ENCODE measurements at places on chromosomes 2 and 18.

DNA sequence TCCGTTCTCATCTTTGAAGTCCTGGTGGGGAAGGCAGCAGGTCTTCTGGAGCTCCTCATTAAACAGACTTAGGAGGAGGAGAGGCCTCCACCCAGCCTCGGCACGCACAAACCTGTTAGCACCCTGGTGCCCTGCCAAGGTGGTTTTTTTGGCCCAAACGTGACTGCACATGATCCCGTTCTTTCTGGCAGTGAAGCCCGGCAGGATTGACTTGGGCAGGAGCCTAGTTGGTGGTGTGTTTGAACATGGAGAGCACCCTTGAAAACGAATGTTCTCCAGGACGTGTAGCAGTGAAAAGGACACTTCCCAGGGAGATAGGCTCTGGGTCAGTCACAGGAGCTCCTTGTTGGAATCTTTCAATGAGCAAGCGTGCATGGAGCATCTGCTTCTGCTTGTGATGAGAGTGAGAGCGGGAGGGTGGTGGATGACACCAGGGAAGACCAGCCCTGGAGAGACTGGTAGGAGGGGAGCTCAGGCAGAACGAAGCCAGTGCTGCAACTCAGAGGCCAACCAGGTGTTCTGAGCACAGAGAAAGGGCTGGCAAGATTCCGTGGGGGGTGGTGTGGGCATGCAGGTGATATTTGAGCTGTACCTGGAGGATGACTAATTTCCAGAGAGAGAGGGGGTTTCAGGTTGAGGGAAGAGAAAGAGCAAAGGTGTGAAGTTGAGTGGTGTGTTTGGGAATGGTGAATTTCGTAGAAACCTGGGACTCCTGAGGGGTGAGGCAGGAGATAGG is 73.8 kb downstream of the TANC1 start:
- DNase-seq: no peak

- DNase-seq: no peak
These were observed 183.8 kb downstream of the MYCN start for GRCh38 chr2:16123856-16124780.

DNA sequence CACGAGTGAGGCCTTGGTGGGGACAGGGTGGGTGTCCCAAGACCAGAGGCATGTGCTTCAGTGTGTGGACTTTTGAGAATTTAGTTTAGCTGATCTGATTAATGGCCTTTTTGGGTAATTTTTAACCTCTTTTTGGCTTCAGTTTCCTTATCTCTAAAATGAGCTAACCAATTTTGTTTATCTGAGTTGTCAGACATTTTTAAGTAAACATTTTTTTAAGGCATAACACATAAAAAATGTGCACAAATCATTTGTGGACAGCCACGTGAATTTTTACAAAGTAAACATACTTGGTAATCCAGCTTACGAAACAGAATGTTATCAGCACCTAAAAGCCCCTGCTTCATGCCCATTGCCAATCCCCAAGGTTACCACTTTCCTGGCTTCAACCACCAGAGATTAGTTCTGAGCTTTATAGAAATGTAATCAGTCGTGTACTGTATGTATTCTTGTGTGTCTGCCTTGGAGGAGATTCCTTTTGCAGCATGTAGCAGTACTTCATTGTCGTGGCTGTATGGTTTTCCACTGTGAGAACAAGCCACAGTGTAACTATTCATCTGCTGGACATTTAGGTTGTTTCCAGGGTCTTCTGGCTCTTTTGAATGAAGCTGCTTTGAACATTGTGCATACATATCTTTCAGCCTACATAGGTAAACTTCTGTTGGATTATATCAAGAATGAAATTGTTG is 8.4 kb upstream of the INO80C start:
- no peak for DNase-seq

DNA sequence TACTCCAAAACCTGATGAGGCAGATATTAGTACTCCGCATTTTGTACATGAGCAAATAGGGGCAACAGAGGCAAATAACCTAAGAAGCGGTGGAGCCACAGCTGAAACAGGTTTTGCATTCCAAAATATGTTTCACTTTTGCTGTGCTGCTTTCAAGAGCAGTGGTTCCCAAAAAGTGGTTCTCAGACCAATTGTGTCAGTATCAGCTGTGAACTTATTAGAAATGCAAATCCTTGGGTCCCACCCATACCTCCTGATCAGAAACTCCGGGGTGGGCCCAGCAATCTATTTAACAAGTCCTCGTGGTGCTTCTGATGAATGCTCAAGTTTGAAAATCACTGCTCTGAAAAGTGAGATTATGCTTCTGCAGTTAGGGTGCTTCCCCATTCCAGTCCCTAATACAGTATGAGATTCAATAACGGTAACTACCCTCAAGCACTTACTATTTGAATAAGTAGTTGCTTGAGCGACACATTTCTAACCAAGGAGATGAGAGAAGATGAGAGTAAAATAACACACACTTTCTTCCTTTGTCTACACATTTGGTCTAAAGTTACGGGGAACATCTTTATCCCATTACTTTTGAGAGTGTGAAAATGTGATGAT is 17.8 kb upstream of the TCF4 start:
- no peak for DNase-seq

GRCh38 chr2:3102081-3102921 is 275.3 kb downstream of the EIPR1 start:
- no peak for DNase-seq

DNA sequence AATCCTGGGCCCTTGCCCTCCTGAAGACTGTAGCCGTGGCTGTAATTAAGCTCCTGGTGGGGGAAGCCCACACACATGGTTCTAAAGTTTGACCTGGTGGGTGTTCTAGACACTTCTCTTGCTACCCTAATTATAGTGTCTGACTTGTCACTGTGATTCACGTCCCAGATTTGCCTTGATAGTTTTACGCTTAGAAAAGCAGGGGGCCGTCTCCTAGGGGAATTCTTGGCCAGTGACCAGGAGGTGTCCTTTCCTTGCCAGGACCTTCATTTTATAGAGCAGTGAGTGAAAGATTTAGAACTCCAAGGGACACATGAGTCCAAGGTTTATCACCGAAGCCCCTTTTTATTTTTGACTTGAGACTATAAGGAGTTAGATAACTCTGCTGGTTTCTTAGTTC is 9.0 kb downstream of the TMEM214 start:
- DNase-seq: no peak

GRCh38 chr2:100699131-100699530 is 120.8 kb upstream of the NPAS2 start:
- no peak for DNase-seq

- DNase-seq: no peak
These were observed 86.0 kb downstream of the TACR1 start for GRCh38 chr2:75113231-75113869.

DNA sequence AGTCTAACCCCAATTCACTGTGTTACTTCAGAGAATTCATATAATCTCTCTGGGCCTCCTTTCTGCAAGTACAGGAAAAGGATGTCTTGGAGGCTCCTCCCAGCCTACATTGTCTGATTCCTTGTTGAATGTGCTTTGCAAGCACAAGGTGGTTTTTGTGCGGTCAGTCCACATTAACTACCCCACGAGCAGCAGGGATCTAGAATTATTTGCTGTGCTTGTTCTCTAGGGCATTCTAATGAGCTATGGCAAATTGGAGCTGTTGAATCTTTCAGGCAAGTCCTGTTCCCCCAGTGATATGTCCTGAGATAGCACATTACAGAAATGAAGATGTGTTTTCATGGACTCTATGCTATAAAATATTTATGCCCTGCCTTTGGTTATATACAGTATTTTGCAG is 349.4 kb downstream of the SLC4A3 start:
- no peak for DNase-seq

DNA sequence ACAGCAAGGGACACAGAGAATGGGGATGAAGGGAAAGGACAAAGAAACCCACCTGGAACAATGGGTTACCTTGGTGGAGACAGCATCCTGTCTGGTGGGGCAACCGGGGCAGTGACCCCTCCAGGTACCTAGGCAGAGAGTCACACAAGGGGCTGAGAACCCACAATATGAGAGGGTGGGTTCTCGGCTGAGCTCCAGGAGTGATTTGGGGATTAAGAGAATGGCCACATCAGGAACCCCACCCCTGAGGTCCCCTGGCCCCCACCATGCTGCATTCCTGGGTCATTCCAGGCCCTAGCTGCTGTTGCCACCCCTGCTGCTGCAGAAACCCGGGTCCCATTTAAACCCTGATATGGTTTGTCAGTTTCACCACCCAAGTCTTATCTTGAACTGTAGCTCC is 172.3 kb downstream of the RTP5 start:
- no peak for DNase-seq

DNA sequence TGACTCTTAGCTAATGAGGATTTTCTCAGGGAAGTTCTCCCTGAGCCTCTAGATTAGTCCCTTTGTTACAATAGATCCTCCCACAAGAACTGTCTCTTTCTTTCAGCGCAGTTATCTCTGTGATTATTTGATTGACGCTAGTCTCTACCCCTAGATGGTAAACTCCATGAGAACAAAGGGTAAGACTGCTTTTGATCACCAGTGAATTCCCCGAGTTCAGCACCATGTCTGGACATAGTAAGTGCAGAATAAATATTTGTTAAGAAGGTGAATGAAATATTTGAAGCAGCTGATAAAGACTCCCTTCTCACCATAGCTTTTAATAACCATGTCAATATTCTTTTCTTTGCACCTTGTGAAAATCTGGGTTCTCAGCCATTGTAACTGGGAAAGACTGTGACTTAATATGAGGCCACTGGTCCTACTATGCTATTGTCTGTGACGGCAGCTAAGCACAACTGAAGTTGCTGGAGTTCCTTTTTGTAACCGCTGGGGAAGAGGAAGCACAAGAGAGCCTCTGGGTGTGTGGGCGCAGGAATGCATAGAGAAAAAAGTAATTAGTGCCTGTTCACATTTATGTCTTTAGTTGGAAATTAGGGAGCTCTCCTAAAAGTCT is 214.7 kb downstream of the TGIF1 start:
- DNase-seq: no peak

GRCh38 chr2:8030573-8031303 is 651.1 kb upstream of the ID2 start:
- DNase-seq: no peak

GRCh38 chr2:1546901-1547300 is 133.6 kb downstream of the TPO start:
- DNase-seq: no peak

- no peak for DNase-seq
These were observed 237.8 kb upstream of the RAB6C start for GRCh38 chr2:129741623-129742022.

GRCh38 chr2:241157841-241158545 is 7.7 kb downstream of the PPP1R7 start:
- no peak for DNase-seq

- no peak for DNase-seq
These were observed 2.8 kb upstream of the RAB31 start for GRCh38 chr18:9705183-9705829.

DNA sequence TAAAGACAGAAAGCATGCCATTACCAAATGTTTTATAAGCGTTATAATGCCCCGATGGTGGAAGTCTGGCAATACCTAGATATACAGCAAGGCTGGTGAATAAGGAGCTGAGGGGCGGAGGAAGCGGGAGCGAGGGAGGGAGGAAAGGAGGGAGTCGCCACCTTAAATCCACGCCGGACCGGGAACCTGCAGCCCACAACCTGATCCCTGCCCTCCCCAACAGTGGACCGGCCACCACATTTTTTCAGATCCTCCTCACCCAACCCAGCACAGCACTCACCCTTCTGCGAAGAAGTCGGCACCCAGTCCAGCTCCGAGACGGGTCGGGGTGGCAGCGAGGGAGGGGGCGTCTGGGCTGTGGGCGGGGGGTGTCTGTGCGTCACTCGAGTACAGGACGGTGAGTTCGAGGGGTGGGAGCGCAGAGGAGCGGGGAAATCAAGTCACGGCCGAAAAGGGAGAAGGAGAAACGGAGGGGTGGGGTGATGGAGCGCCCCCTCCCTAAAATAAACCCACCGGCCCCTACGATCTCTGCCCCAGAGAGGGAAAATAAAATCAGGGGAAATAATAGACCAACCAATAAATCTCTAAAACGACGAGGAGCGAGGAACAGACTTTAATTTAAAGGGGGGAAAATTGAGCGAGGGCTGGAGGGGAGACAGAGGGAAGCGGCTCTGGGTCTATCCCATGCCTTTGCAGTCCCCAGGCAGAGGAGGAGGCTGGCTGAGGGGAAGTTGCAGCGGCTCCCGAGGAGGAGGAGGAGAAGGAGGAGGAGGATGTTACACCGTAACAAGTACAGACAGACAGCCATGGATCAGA is 96.5 kb upstream of the SERTAD2 start:
- DNase-seq: peak; percentile 50

- peak; percentile 33 for DNase-seq
These were observed 18.9 kb upstream of the KLHL23 start for GRCh38 chr2:169714699-169715098.

GRCh38 chr2:39491653-39492052 is 54.6 kb upstream of the MAP4K3 start:
- no peak for DNase-seq

DNA sequence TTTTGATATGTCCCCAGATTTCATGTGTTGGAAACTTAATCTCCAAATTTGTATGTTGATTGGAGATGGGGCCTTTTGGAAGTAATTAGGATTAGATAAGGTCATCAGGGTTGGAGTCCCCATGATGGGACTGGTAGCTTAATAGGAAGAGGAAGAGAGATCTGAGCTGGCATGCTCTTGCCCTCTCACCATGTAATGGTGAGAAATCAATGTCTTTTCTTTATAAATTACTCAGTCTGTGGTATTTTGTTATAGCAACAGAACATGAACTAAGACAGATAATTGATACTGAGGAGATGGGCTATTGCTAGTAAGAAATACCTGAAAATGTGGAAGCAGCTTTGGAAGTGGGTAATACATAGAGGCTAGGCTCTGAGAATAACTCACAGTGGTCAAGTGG is 48.0 kb downstream of the CDC42EP3 start:
- DNase-seq: no peak

DNA sequence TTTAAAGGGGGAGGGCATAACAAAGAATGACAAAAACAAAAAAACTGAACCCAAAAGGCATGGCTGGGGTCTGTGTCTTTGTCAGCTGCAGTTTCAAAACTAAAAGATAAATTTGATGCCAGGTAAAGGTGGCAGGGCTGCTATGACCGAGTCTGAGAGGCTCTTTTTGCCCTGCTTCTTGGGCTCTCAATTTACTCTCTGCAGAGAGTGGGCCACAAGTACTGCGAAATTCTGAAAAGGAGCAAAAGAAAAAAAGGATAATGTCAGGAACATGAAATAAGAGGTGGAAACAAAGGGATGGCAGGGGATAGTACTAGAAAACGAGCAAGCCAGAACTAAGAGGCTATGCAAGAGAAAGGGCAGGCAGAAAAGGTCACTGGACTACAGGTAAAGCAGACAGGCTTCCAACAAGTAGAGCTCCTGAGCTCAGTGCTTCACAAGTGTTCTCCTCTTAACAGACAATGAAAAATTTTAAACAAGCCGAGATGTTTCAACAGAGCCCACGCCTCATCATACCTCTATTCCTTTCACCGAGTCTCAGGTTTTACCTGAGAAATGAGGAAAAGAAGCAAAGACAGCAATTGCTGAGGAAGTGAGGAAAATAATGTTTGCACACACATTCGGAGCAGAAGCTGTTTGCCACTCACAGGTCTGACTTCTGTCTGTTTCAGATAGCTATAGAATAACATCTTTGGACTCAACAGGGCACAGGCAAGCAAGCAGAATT is 7.3 kb downstream of the IRS1 start:
- no peak for DNase-seq
